ENCODE measurements at places on chromosomes 7 and 10.

- no peak for DNase-seq
These were observed 13.6 kb downstream of the PON2 start for GRCh38 chr7:95421000-95421846.

- DNase-seq: no peak
These were observed 220.8 kb upstream of the CELF2 start for GRCh38 chr10:10796774-10797415.

GRCh38 chr7:101815826-101816594, 1.4 kb upstream of the CUX1 start:
- peak; percentile 89 for DNase-seq

- DNase-seq: no peak
These were observed 27.0 kb downstream of the LMOD2 start for GRCh38 chr7:123682690-123683089.

DNA sequence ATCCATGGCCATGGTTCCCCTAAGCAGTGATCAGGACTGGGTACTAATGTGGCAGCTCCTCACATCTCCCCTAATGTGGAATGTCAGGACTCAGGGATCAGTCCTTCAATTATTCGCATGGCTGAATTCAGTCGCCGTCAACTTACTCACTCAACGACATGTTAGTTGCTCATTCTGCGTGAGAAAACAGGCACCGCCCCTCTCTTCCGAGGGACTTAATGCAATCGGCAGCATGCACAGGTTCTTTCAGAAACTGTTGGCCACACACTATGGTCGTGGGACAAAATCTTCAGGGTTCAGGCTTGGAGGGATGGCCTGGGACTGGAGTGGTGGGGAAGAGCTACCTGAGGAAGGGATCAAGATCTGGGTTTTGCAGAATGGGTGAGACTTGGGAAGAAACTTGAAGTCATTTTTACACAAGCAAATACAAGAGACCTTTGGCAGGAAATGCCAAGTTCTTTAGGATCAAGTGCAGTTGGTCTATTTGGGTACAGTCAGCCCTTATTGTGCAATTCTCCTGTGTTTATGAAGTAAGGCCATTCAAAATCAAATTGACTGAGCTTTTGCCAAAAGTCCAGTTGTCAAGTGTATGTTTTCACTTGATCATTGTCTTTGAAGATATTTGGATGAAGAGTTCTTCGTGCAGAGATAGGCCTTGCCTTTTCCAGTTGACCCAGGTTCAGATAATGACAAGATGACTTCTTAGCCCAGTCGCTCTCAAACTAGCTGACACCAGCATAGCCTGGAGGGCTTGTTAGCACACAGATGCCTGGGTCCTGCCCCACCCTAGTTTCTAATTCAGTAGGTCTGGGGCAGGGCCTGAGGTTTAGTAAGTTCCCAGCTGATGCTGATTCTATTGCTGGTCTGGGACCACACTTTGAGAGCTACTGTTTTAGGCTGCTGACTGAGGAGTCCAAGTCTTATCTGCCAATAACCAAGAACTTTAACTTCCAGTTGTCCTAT, 48.5 kb downstream of the LRRC18 start:
- DNase-seq: no peak
